Kidney tubule cell (primary cell): ENCODE measurements at places on chromosomes 5 and 9.

DNA sequence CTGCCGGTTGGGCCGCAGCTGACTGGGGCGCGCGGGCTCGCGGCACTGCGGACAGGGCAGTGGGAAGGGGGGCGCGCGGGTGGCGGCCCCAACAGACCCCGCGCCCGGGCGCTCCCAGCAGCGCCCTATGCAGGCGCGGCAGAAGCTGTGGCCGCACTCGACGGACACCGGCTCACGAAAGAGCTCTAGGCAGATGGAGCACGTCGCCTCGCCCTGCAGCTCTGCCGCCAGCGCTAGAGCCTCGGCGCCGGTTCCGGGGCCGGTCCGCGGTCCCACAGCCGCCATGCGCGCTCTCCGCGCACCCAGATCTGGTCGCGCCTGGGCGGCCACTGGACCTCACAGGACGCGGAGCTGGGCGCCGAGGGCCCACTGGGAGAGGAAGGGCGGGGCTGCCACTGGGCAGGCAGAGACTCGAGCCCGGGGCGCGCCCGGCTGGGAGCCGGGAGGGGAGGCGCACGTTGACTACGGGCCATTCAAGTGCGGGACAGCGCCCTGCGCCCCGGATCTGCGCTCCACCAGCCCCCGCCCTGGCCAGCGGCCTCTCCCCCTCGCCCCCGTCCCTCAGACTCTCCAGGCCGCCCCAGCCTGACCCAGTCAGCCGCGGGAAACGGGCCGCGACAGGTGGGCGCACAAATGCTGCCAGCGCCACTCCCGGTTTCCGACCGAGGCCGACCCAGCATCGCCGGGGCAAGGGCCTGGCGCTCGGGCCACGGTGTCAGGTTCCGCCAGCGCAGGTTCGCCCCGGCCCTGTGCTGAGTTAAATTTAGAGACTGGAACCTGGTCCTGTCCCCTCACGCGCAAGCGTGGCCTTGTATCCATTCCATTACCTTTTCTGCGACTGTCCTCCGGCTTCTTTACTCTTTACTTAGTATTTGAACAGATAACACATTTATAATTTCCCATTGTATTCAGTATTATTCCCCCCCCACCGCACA lies at the start of gene TRIM7:
Gene TRIM7 (minus strand): TSS at position 371 of the 935 bp plus-strand sequence. CDS start 86 bp downstream, at position 285.
- DNase-seq = peak; percentile 74

GRCh38 chr5:89573345-89573744 lies 690.4 kb upstream of the MEF2C start:
- no peak for DNase-seq

- no peak for DNase-seq
Measured at GRCh38 chr9:137454145-137454596, 5.0 kb downstream of the NSMF start.

- no peak for DNase-seq
Measured at GRCh38 chr5:107436201-107436600, 234.5 kb downstream of the EFNA5 start.

GRCh38 chr5:134506054-134507039 lies 19.1 kb upstream of the JADE2 start:
- DNase-seq = peak; percentile 94

DNA sequence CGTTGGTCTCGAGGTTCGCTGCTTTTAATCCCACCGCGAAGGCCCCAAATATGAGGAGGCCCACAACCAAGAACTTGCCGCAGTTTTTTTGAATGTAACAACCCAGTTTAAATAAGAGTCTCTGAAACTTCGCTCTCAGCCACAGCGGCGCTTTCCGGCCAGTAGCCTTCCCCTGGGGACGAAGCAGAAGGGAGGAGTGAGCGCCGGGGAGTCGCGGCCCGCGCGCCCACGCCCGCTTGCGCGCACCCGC lies 10.4 kb downstream of the PTCH1 start:
- DNase-seq = peak; percentile 51

GRCh38 chr5:163757344-163757743 lies 251.9 kb downstream of the MAT2B start:
- DNase-seq = no peak

DNA sequence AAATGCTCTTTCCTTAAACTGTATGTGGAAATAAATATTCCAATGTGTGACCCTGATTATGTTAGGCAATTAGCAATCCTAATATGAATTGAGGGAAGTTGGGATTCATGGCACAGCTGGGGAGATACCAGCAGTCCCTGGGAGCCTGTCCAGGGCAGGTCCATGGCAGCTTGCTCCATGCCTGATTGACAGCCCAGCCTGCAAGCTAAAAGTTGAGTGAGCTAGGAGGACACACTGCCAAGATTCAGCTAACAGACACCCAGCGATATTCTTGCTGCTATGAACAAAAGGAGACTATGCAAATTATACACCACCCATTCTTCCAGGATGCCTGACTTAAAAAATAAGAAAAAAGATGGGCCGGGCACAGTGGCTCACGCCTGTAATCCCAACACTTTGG lies 6.2 kb downstream of the TGFBI start:
- DNase-seq = no peak

- DNase-seq = peak; percentile 65
Measured at GRCh38 chr5:95417971-95418370, 26.8 kb downstream of the FAM81B start.

DNA sequence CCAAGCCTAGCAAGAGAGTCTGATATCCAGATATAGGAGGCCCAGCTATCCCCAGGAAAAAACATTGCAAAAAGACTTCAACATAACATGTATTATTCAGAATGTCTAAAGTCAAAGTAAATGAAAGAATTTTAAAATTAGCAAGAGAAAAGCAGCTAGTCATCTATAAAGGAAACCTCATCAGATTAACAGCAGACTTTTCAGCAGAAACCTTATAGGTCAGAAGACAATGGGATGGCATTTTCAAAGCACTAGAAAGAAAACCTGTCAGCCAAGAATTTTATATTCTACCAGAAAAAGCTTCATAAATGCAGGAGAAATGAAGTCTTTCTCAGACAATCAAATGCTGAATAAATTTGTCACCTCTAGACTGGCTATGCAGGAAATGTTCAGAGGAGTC lies 9.9 kb downstream of the OR1L3 start:
- DNase-seq = no peak

DNA sequence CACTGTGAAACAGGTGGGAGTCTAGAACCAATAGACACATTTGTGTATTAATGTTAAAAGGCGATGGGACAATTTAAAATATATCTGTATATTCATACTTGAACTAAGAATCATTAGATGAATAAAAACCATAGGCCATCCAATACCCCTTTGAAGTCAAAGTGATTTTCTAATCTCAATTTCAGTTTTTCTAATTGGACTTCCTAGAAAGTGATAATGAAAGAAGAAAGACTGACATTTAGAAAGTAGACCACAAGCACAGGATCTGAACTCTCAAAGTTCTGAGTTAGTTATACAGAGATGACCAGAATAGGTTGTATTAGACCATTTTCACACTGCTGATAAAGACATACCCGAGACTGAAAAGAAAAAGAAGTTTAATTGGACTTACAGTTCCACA lies 412.8 kb upstream of the PIK3R1 start:
- no peak for DNase-seq

DNA sequence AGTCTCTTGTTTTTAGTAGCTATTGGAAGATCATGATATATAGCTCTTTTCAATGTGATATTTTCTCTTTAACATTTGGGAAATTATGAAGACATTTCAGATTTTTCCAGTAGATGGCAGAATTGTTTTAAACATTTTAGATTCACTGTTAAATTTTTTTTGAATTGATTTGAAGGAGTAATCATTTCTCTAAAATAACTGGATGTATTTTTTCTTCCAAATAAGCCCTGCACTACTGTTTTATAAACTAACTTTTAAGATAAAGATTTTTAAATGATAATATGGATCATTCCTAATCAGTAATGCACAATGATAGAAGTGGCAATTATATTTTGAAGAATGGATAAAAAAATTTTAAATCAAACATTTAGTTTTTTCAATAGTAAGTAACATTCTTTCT lies 14.2 kb downstream of the NDUFAF2 start:
- peak; percentile 33 for DNase-seq

- peak; percentile 76 for DNase-seq
Measured at GRCh38 chr9:5442400-5443011, 4.8 kb upstream of the PLGRKT start.

- peak; percentile 23 for DNase-seq
Measured at GRCh38 chr9:33351547-33351946, 50.8 kb downstream of the AQP7 start.

GRCh38 chr9:126489581-126490213 lies 124.0 kb upstream of the LMX1B start:
- no peak for DNase-seq

DNA sequence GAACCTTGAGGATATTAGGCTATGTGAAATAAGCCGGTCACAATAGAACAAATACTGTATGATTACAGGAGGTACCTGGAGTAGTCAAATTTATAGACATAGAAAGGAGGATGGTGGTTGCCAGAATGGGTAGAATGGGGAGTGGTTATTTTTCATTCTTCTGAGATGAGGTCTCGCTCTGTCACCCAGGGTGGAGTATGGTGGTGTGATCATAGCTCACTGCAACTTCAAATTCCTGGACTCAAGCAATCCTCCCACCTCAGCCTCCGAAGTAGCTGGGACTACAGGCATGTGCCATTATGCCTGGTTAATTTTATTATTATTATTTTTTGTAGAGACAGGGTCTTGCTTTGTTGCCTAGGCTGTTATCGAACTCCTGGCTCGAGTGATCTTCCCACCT lies 27.1 kb downstream of the SH3PXD2B start:
- no peak for DNase-seq

DNA sequence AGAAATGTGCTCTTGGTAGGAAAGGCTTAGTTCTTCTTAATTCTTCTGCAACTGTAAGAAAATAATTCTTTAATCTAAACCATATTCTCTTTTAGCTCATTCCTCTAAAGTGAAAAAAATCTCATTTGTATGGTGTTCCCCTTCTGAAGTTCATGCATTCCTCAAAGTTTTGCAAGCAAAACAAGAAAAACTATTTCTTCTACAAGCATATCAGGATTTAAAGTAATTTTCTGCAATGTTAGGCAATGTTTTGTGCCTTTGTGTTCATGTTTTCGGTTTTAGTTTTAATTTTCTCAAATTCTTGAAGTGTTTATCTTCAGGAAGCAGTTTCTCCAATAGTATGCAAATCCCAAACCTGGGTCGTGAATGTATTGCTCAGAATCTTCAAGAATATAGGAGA lies 12.7 kb upstream of the GPR21 start:
- no peak for DNase-seq

DNA sequence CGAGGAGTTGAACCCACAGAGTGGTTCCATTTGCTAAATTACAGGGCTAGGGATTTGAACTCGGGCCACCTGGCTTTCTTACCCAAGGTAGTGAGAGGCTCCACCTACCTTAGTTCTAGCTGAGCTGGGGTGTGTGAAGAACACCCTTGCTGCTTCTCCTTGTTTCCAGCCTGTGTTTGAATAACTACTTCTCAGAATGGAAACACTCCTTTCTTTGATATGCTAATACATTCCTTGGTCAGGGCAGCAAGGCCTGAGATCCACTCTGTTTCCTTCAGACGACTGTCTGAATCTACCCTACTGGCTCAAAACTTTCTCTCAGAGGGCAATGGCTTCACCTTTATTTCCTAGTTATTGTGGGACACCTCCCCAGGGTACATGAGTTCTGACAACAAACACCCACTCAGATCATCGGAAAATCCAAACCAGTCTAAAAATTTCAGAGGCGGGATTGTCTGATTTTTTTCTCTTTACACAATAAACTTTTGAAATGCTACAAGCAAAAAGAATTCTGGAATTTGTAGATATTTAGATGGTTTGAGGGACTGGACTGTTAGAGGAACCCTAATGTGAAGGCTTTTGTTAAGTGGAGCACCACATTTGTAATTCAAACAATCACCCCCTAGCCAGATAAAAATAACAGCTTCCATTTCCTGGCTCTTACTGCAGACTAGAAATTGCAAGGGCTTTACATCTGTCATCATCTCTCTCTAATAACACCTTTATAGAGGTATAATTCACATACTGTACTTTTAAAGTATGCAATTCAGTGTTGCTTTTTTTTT lies 4.0 kb upstream of the ATP6V1G1 start:
- no peak for DNase-seq
